ENCODE measurements at places on chromosomes 6 and 20. TPM values are rescaled to one million over a fixed set of nuclear protein-coding genes. Genes with fewer than 3 reads are reported as not detected.

CRISP2 gene
- not detected for total RNA-seq

PPP1R3G gene
- 1.4 TPM for total RNA-seq

TRIM10 gene
- total RNA-seq = not detected

TRDN gene
- total RNA-seq = not detected

TMEM14A gene
- total RNA-seq = 38.2 TPM

SLC52A3 gene
- 0.51 TPM for total RNA-seq

SERAC1 gene
- 3.1 TPM for total RNA-seq

LTV1 gene
- 31.6 TPM for total RNA-seq

GTPBP2 gene
- total RNA-seq = 21.3 TPM

PHACTR3 gene
- total RNA-seq = not detected

SERINC1 gene
- total RNA-seq = 49.1 TPM

RBPJL gene
- not detected for total RNA-seq

WFDC8 gene
- not detected for total RNA-seq

EMILIN3 gene
- 0.47 TPM for total RNA-seq

NEU1 gene
- total RNA-seq = 30.5 TPM

OPN5 gene
- total RNA-seq = not detected

PPP1R14C gene
- total RNA-seq = 1.7 TPM

PRR18 gene
- 0.14 TPM for total RNA-seq

RAD21L1 gene
- total RNA-seq = not detected

TGM2 gene
- 445 TPM for total RNA-seq

FBXO5 gene
- 19.5 TPM for total RNA-seq

RNF146 gene
- total RNA-seq = 11.1 TPM

SLC17A4 gene
- total RNA-seq = not detected

KCNG1 gene
- 26.2 TPM for total RNA-seq

All from A549 treated with ZK216348 at 1 μM for 4 hours (cell line).